ENCODE measurements at places on chromosomes 2 and 18.

- no peak for DNase-seq
Measured at GRCh38 chr2:64221935-64222334, 77.7 kb upstream of the PELI1 start.

GRCh38 chr2:60319031-60319547, 234.4 kb downstream of the BCL11A start:
- no peak for DNase-seq

DNA sequence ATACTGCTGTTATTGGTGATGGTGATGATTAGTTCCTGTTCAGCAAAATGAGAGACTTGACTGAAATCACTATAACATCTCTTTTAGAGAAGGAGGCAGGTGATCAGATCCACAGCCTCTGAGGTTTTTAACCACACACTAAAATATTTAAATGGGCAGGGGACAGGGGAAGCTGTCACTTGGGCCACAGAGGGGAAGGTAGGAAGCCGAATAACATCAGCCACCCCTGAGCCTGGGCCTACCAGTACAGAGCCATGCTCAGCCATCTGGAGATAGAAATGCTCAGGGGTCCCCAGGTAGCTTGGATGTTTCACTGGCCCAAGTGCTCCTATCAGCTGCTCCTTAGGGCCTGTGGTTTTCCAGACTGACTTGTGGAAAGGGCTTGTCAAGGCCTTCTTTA, 122.3 kb downstream of the MRO start:
- no peak for DNase-seq

GRCh38 chr18:22214731-22215528, 45.5 kb downstream of the GATA6 start:
- no peak for DNase-seq

DNA sequence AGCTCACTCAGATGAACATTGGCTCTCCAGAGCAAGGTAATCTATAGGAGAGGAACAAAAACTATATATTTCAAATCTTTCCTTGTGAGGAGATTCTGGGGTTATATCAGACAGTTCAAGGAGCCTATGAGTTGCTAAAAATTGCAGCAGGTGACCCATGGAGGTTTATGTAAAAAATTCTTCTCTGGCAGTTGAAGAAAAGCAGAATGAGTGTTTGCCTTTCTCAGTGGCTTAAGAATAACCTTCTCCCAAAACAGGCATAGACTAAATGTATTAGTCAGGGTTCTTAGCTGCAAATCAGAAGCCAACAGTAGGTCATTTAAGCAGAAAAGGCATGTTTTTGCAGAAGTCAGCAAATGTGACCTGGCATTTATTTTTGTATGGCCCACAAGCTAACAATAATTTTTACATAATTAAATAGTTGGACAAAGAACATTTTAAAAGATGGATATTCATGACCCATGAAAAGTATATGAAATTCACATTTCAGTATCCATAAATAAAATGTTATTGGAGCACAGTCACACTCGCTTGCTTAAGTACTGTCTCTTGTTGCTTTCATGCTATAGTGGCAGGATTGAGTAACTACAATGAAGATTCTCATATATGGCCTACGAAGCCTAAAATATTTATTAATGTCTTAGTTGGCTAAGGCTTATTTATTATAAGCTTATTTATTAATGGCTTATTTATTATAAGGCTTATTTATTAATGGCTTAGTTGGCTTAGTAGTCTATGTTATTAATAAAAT, 93.4 kb upstream of the TLK1 start:
- no peak for DNase-seq

- no peak for DNase-seq
Measured at GRCh38 chr2:44807201-44808025, 134.1 kb upstream of the SIX3 start.

- DNase-seq: no peak
Measured at GRCh38 chr2:190904640-190905261, 24.1 kb downstream of the GLS start.

- no peak for DNase-seq
Measured at GRCh38 chr18:57901825-57902589, 98.9 kb upstream of the ATP8B1 start.

- no peak for DNase-seq
Measured at GRCh38 chr18:59646963-59647307, 50.3 kb downstream of the CCBE1 start.

DNA sequence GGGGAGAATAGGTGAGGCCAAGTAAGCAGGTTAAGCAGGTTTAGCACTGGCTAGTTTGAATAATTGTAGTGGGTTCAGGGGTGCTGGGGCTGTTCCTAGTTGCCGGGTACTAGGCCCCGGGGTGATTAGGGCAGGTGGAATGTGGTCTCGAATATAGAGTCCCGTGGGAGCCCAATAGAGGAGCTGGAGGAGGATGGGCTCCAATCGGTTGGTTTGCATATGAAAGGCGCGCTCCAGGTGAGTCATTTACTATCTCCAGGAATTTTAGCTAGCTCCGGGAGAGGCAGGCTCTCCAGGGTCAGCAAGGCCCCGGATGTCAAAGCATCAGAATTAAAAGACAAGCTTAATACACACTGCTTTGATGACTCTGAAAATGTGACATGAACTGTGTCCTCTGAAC, 304.0 kb downstream of the ZNF521 start:
- DNase-seq: no peak

GRCh38 chr18:28626756-28627155, 449.8 kb upstream of the CDH2 start:
- no peak for DNase-seq

- DNase-seq: no peak
Measured at GRCh38 chr2:102184568-102184967, 2.3 kb upstream of the IL1RL2 start.

DNA sequence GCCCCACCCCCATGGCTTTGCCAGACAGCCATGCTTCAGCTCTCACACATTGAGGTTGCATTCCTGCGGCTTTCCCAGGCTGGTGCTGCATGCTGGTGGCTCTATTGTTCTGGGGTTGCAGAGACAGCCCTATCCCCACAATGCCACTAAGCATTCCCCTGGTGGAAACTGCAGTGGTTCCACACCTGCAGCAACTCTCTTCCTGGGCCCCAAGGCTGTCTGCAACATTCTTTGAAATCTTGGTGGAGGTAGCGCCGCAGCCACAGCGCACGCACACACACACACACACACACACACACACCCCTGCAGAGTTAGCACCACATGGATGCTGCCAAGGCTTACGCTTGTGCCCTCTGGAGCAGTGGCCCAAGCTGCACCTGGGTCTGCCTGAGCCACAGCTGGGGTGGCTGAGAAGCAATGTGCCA, 21.4 kb downstream of the SFXN5 start:
- no peak for DNase-seq

- no peak for DNase-seq
Measured at GRCh38 chr18:23042133-23042532, 93.2 kb upstream of the CABLES1 start.

DNA sequence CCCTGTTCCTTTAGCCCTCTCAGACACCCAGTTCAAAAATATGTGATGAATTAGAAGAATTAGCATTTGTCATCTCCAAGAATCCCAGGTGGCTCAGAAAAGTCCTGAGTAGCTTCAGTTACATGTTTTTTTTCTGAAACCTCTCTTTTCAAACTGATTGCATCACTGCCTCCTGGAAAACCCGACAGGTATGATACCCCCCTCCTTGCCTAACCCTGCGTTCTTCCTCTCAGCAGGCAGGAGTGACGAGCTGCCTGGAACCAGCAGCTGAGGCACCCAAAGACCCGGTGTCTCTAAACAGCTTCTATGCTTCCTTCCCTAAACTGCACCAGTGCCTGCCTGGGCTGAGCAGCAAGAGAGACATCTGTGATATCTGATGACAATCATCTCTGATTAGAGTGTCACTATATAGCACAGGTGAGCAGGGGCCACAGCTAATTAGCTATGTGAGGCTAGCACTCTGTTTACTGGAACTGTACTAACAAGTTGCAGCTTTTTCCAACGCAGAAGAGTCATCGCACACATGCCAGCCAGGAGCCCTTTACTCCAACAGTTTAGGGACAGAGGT, 376.4 kb upstream of the ATP5MC3 start:
- no peak for DNase-seq

DNA sequence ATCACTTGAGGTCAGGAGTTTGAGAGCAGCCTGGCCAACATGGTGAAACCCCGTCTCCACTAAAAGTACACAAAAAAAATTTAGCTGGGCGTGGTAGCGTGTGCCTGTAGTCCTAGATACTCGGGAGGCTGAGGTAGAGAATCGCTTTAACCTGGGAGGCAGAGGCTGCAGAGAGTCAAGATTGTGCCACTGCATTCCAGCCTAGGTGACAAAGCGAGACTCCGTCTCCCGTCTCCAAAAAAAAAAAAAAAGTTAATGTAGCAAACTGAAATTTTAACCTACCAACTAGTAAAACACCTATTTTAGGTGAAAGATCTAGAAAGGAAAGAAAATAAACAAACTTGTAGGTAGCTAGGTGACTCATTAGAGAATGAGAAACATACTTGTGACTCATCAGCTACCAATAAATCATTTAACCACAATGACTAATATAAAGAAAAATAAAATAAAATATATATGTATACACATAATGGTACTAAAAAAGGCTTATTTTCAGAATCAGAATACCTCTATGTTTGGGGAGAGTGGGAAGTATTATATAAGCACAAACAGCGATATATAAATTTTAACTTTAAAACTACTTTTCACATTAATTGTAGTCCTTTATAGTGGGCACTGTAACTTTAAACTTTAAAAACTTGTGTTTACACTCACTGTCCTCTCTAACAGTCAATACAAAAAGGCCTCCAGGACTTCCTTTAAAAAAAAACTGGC, 36.6 kb downstream of the DARS1 start:
- DNase-seq: no peak

- no peak for DNase-seq
Measured at GRCh38 chr18:1017227-1018058, 112.8 kb downstream of the ADCYAP1 start.

- no peak for DNase-seq
Measured at GRCh38 chr2:102470168-102470567, 2.9 kb upstream of the SLC9A4 start.

DNA sequence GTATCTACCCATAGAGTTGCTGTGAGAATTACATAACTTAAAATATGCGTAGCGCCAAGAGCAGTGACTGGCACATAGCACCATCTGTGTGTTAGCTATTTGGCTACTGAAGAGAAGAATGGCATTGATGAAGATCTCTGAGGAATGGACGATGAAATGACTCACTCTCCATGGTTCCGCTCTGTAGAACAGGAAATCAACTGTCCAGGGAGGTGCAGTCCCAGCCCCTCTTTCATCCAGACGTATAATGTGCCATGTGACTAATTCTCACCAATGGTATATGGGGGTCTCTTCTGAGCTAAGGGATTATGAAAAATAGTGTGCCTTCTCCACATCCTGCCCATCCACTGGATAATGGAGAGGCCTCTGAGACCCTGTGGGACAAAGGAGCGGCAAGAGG, 254.8 kb downstream of the CYP26B1 start:
- no peak for DNase-seq

DNA sequence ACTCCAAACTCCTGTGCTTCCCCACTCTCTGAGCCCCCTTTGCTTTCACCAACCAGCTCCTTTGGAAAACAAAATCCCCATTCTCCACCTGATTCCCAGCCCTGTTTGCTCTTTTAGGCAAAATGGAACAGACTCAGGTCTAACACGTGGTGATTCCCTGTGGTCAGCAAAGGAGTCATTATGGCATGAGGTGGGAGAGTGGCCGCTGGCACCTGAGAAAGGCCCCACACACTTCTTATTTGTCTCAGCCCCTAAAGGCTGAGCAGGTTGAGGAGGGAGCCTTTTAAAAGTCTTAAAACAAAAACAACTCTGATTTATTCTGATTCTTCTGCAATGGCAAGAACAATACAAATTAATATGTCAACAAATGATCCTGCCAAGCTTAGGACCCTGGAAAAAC, 401.2 kb downstream of the TNS1 start:
- no peak for DNase-seq

GRCh38 chr2:53559302-53559966, 208.2 kb upstream of the CHAC2 start:
- DNase-seq: no peak

DNA sequence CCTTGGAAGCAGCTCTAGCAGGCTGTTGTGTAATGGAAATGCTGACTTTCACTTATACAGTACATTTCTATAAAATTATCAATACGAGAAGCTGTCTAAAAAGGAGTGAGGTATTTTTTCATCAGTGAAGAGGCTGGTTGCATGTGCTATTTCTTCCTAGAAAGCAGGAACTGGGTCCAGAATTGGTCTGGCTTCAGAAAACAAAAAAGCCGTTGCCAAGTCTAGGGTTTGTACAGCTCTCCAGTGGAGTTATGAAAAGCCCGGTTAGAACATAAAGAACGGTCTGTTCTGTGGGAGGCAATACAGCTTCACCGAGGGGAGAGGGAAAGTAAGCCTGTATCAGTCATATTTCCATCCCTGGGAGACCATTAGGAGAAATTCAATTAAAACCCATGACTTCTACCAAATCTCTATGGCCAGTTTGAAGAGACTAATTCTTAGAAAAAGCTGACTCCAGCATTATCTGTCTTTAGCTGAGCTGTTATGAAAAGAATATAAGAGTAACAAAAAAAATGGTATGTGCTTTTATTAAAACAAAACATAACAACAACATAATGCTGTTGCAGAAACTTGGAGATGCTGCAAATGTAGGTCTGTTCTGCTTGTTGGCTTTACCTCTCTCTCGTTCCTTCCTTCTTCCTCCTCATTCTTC, 217.0 kb downstream of the CMPK2 start:
- DNase-seq: no peak

- no peak for DNase-seq
Measured at GRCh38 chr2:85445316-85446295, 27.1 kb downstream of the SH2D6 start.

DNA sequence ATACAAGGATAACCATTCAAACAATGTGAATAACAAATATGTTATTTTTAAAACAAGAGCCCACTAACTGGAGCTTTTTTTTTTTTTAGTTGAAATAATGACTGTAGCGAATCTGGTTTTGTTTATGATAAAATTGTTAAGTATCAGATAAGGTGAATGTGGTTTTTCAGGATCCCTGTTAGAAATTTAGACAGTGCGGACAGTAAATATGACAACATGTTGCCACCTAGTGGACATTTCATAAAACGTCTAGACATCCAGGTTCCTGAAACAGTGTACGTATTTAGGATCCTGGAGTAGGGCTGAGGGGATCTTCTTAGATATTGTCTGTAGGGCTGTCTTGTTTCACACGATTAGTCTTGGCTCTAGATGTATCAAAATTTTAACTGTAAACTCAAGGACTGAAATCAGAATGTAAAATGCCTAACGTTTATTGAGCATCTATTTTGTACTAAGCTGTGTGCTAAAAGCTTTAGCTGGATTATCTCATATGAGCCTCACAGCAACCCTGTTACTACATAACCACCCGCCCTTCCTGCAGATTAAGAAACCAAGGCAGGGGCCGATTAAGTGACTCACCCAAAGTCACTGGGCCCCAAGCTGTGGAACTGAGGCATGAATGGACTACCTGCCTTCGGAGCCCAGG, 23.9 kb upstream of the CCDC68 start:
- no peak for DNase-seq

GRCh38 chr2:63049970-63050333, 678 bp upstream of the OTX1 start:
- DNase-seq: no peak

DNA sequence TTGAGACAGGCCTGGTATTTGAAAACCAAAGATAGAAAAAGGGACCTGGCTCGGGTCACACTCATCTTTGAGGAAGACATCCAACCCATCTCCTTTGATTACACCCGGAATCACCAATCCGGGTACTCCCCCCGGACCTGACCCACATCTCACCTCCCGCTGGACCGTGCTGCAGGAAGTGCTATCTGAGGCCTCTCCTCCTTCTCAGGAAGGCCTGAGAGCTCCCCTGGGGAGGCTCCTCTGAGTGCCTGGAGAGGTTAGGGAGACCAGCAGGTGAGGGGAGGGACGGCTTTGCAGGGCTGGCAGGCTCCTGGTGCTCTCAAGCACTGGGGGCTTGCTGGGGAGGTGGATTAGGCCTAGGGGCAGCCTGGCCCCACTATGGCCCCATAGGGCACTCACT, 170.9 kb downstream of the ACKR3 start:
- DNase-seq: no peak
